ENCODE measurements at places on chromosomes 12 and 14.

DNA sequence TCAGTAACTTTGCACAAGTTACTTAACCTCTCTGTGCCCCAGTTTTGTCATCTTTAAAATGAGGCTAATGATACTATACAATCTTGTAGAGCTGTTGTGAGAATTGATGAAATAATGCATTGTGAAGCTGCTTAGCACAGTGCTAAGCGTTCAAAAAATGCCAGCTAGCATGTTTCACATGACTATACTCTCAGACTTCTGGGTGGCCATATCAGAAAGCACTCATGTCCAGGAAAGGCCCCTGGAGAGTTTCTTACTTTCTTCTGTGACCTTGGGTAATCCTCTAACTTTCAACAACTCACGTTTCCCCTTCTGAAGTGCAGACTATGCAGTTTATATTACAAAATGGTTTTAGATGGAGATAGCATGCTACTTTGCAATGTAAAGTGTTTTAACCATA lies 68.1 kb downstream of the TPH2 start:
- no peak for DNase-seq

GRCh38 chr12:18358930-18359329 lies 97.6 kb downstream of the PIK3C2G start:
- no peak for DNase-seq

- DNase-seq = no peak
Observed at GRCh38 chr14:68249661-68250451, 430.3 kb downstream of the RAD51B start.

DNA sequence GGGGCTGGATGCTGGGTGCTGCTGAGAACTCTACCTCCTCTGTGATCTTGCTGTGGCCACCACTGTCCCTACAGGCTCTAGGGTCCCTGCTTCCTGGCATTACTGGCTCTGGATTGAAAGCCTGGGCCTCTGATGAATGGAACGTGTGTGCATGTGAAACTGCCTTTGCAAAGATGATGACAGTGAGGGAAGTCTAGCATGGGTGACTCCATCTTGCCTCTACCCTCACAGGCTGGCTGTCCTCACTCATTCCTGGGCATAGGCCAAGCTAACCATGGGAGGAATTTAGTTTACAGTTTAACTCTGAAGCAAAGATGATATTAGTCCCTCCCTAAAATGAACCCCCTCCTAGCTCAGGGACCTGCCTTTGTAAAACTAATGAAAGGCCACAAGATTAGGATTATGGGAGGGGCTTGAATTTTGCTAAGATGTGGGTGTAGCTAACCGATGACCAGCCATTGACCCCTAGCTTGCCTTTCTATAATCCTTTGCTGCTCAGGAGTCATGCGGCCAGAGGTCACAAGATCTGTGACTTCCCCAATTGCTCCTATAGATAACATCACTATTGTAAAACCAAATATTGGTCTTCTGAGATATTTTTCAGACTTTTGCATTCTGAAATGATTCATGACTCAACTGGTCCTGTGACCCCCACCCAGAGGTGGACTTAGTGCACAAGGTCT lies 2.2 kb upstream of the C1S start:
- no peak for DNase-seq

DNA sequence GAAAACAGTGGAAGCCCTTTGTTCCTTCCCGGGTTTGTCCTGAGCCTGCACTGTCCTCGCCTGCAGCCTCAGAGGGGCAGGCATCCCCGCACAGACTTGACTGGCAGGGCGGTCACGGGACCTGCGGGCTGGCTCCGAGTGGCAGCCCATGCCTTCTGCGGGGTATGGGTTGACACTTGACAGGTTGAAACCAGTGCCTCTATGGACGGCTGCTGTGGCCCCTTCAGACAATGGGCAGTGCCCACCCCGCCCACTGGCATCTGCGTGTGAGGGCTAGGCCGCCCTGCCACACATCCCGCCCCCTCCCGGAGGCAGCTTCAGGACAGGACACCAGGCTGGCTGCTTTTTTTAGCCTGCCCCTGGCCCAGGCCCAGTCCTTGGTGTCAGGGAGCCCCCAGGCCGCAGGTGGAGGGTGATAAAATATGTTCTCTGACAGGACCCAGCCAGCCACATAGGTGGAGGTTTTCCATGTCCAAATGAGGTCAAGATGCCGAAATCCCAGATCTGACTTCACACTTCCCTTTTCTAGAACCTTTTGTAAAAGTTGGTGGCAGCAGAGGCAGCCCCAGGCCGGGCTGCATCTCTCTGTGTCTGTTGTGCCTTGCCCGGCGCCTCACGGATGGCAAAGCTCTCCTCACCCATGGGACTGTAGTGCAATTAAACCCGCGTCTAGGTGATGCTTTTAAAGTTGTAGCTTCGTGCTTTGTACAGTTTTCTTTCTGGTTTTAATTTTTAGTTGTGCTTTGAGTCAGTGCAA lies 10.0 kb downstream of the ANKRD9 start:
- DNase-seq = no peak

- DNase-seq = no peak
Observed at GRCh38 chr14:70023871-70024270, 144.7 kb downstream of the SMOC1 start.

- DNase-seq = peak; percentile 54
Observed at GRCh38 chr12:124993626-124994436, at the start of gene BRI3BP. TSS of gene BRI3BP (plus strand) at chr12:124993645. CDS start at chr12:124993791, 146 bp downstream.

DNA sequence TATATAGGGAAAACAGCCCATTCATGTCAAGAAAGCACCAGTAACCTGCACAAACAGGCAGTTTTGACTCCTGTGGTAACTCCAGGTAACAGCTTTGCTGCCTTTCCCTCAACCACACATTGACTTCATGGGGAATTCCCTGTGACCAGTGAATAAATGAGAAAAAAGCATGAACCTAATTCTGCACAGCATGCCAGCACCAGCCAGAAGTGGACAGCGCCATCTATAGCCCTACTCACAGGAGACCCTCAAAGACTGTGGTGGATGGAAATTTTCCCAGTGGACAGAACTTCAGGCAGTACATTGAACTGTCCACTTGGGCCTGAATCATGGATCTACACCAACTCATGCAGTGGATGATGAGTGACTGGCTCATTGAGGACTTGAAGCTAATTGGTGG lies 152.1 kb downstream of the SLC8A3 start:
- DNase-seq = no peak

All from right hindlimb (tissue), 1 donor.